Suppressor macrophage treated with lipopolysaccharide for 1 hour (primary cell): ENCODE measurements at places on chromosomes 11 and 22.

- DNase-seq = peak; percentile 60
Observed at GRCh38 chr11:119134389-119134978, 13.1 kb downstream of the HINFP start.

DNA sequence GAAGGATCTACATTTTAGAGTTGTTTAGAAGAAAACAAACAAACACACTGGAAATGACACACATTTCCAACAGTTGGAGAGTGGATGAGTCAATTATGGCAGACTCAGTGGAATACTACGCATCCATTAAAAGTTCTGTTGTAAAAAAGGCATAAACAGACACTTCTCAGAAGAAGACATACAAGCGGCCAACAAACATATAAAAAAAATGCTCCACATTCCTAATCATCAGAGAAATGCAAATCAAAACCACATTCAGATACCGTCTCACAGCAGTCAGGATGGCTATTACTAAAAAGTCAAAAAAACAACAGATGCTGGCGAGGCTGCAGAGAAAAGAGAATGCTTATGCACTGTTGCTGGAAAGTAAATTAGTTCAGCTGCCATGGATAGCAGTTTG, 298.2 kb downstream of the DDX10 start:
- no peak for DNase-seq

GRCh38 chr11:72759468-72759985, 7.3 kb upstream of the ARAP1 start:
- no peak for DNase-seq

- no peak for DNase-seq
Observed at GRCh38 chr11:127966821-127967220, 620.5 kb downstream of the ETS1 start.

DNA sequence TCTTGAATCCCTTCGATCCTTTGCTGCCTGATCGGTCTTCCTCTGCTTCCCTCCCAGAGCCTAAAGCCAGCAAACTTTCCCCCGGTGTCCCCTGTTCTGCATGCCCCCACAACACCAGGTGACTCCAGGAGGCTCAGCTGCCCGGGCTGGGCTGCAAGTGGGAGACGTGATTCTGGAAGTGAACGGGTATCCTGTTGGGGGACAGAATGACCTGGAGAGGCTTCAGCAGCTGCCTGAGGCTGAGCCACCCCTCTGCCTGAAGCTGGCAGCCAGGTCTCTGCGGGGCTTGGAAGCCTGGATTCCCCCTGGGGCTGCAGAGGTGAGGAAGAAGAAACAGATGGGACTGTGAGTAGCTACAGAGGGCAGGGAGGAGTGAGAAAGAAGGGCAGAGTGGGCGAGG, 3.6 kb downstream of the NHERF4 start:
- DNase-seq = no peak

- DNase-seq = no peak
Observed at GRCh38 chr22:16958475-16958874, 49.5 kb downstream of the GAB4 start.

DNA sequence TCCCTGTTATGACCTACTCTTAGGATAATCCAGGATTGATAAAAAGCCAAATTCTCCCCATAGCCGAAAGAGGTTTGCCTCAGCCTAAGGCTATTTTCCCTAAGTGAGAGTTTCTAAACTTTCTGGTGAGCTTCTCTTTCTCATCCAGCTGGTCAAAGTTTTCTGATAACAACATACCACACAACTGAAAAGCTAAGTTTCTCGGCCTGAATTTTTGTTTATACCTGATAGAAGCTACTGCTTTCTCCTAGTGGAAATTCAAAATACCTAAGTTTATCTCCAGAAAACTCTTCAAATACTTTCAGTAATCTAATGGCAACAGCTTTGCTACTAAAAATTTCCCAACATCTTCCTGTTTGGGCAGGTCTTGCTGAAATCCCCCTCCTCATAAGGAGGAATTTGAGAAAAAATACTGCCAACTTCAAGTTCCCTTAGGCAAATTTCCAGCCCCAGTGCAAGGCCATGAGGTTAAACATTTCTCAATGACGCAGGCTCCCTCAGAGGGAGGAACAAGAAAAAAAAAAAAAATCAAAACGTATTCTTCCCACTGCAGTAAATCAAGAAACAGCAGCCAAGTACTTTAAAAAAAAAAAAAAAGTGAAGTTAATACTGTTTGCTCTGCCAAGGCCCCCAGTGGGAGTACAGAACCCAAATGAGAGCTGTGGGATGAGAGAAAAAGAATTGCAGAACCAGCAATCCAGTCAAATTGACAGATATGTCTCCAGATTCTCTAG, 127.0 kb downstream of the MRTFA start:
- DNase-seq = peak; percentile 95

GRCh38 chr22:24240381-24240780, 4.5 kb downstream of the GGT5 start:
- no peak for DNase-seq

- no peak for DNase-seq
Observed at GRCh38 chr22:30306627-30307011, 17.3 kb upstream of the CASTOR1 start.

- peak; percentile 43 for DNase-seq
Observed at GRCh38 chr11:117953024-117953671, 23.9 kb upstream of the TMPRSS13 start.

- no peak for DNase-seq
Observed at GRCh38 chr11:19013181-19013857, 47.2 kb downstream of the MRGPRX2 start.

DNA sequence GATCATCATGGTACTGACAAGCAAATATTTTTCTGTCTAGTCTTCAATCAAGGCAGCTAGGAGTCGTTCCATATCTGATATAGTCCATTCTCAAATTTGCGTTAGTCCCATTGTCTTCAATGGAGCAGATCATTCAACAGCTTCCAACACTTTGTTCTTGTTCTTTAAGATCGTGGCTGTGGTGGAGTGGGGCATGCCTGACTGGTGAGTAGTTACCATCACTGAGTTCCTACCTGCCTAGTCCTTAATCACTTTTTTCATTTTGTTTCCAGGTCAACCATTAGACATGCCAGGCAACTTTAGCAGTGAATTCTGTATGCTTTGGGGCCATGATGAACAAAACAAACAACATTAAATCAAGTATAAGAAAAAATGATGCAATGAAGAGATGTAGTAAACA, 693.1 kb upstream of the KIRREL3 start:
- DNase-seq = no peak

GRCh38 chr11:100575860-100576717, 111.0 kb upstream of the ARHGAP42 start:
- peak; percentile 64 for DNase-seq

- DNase-seq = no peak
Observed at GRCh38 chr22:31039393-31039792, 41.7 kb upstream of the SMTN start.

DNA sequence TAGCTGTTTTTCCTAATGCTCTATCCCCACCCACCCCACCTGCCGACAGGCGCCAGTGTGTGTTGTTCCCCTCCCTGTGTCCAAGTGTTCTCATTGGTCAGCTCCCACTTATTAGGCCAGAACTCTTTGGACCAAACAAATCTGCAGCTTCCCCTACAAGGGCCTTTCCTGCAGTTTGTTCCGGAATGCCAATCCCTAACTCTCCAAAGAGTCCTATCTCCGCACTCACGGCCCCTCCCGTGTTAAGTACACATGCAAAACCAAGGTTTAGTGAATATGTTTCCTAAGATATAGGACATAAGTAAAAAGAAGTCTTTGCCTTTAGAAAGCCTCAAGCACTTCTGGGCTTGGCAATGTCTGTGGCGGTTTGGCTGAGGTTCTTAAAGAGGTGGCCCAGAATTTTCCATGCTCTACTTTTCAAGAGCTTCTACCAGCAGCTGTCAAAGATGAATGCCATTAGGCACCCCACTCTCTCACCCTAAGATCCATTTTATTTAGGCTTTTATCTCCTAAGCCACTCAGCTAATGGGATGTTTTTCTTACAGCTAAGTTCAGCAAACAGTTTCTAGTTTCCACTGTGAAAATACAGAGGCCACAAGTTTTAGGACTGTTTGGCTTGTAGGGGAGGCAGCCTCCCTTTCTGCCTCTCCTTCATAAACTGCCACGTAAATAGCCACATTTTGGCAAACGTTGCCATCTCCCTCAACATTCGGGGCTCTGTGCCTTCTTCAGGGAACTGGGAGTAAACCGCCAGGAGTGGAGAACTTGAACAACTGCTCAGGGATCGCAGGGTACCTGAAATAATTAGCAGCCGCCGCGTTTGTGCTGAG, 1.6 kb downstream of the CD59 start:
- DNase-seq = no peak

DNA sequence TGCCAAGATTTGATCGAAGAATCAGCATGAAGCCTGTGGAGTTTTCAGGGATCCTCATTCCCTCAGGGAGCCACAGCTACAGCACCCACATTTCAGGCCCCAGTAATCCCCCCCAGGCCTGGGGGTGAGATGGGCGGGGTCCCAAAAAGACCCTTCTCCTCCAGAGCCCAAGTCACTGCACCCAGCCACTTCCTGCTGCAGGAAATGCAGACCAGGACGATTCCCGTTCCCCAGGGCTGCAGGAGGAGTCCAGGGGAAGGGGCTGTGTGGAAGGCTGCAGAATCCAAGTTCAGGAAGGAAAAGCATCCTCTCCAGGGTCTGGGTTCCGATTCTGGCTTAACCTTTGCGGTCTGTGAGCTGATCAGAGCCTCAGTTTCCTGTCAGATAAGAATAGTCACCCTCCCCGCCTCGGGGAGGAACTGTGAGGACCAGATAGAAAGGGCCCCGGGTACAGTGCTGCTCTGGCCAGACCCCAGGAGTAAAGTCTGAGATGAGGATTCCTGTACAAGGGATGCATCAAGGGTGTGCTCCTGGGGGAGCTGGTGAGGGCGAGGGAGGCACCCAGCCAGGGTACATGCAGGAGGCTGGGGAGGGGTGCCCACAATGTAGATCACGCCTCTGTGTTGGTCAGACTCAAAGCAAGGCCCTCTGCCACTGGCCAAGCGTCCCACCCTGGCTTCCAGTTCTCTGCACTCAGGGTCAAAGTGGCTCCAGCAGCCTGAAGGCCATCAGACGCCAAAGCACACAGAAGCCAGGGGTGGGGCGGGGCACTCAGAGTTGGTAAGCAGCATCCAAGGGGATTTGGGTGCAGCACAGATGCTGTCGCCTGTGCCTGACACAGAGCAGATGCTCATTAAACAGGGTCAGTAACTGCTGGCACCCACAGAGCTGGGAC, 30.1 kb upstream of the TP53I11 start:
- DNase-seq = no peak

- no peak for DNase-seq
Observed at GRCh38 chr11:19398273-19398672, 157.5 kb upstream of the E2F8 start.

DNA sequence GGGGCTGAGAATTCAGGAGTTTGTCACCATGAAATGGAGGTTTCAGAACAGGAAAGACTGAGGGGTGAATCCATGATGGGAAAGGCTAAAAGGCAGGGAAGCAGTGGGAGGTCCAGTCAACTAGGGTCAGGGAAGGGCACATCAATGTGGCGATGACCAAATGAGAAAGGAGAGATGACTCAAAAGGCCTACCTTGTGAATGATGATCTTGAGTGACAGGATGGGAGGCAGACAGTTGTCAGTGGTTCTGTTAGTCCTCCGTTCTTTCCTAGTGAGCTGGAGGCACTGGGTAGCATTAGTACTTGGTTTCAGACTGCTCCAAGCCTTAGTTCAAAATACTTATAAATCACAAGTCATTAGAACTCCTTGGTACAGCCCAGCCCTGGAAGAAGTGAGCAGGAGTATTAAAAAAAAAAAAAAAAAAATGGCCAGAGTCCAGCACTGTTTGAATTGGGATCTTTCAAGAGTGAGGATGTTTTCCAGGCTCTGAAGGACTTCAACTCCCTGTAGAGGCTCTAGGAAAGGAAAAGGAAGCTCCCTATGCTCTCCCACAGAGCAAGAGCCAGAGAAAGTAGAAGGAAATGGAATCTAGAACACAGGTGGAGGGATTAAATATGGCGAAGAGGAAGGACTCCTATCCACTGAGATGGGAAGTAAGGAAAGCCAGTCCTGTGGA, 8.3 kb upstream of the DCHS1 start:
- DNase-seq = no peak

DNA sequence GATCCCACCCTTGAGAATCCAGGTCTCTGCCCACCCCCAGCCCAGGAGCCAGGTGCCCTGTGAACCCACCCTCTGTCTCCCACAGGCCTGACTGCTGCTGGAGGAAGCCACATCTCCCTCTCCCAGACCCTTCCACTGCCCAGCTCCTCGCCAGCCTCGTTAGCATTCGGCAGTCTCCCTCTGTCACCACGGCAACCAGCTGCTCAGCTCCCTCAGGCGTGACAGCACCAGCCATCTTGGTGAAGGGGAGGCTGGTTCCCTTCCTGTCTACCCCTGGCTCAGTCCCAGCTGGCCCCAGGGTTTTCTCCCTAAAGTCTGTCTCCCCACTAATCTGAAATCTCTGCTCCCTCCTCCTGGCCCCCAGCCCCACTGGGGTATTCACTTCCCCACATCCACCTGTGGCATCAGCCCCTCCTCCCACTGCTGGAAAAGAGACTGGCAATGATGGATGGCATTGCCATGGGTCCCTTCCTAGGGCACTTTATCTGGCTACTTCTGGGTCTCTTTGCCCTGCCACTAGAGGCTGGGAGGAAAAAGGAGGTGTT, 28.1 kb downstream of the NRXN2 start:
- DNase-seq = no peak

- no peak for DNase-seq
Observed at GRCh38 chr11:26987272-26987671, 6.6 kb upstream of the FIBIN start.

DNA sequence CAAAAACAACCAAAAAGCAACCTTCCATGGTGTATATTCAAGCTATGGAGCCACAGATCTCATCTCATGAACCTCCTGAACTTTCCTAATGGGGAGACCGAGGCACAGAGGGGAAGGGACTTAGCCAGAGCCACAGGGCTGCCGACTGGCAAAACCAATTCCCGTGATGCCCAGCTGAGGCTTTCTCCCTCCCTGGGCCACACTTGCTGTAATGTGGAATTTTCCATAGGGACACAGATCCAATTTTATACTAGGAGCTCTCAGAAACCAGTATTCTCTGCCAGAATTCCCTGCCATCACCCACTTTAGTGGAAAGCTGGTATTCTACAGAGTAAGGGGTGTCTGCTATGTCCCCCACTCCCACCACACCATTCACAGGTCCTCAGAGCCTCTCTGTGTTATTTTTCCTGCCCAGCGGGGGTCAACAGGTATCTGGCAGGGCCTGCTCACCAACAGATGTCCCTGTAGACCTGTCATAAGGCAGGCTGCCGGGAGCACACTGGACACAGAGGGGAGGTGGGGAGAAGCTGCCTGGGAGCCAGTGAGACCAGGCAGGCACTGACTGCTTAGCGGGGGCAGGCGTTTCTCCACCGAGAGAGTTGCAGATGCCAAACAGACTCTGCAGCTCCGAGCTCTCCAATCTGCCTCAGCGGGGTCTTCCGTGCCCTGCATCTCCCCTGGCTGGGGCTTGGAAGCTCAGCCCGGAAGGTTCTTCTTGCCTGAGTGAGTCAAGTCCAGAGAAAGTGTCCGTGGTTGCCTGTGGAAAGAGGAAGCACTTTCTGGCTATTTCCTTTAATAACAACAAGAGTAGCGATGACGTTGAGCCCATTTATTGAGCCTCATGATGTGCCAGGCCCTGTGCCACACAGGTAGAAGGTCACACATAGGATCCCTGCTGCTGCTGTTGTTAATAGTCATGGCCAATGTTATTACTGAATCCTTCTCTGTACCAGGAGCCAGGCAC, 26.3 kb downstream of the RPS6KA4 start:
- peak; percentile 80 for DNase-seq

GRCh38 chr11:69865707-69866106, 46.5 kb upstream of the FGF3 start:
- DNase-seq = no peak
